ENCODE measurements at places on chromosomes 12 and 14.

DNA sequence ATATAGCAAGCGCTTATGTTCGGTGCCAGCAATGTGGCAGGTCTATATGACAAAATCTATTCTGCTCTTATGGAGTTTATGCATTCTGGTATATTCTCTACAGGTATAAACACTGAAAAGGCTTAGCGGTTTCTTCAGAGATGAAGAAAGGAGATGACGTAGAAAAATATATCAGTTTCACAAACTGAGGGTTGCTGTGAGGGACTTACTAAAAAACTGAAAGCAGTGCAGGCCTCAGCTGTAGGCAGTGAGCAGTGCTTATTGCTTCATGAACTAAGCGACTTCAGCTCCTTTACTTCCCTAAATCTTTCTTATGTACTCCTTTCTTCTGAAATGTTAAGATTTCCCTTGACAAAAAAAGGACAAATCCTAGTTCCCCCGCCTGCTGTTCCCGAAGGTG is 4.5 kb downstream of the DDX47 start:
- no peak for DNase-seq

DNA sequence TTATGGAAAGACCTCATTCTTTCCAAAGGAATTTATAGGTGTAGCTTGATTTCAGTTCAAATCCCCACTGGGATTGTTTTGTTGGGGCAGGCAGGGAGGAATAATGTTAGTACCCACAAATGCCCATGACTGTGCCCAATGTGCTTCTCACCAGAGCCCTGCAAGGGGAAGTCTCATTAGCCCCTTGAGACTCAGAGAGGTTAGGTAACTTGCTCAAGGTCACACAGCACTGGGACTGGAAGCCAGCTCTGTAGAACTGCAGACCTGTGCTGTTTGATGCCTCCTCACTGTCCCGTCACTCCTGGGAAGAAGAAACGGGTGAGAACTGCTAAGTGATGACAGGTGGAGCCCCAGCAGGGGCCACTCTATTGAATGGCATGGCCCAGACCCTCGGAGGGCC is 8.9 kb downstream of the ANKRD9 start:
- no peak for DNase-seq

DNA sequence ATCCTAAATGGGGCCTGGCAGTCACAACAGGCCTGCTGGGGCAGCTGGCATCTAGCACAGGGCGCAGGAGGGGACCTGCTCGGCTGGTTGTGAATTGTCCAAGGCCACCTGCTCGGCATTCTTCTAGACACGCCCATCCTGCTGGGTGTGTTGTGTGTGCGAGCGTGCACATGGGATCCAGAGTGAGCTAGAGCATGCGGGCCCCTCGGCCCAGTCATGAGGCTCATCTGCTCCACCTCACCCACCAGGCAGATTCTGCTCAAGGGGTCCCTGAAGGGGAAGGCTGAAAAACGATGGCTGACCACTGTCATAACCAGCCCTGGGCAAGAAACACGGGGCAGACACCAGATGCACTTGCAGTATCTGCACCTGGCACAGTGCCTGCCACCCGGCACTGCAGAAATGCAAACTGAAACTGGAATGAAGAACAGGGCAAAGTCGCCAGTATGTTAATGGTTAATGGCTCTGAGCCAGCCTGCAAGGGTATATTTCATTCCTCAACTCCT is 31.8 kb downstream of the MAX start:
- DNase-seq = no peak

DNA sequence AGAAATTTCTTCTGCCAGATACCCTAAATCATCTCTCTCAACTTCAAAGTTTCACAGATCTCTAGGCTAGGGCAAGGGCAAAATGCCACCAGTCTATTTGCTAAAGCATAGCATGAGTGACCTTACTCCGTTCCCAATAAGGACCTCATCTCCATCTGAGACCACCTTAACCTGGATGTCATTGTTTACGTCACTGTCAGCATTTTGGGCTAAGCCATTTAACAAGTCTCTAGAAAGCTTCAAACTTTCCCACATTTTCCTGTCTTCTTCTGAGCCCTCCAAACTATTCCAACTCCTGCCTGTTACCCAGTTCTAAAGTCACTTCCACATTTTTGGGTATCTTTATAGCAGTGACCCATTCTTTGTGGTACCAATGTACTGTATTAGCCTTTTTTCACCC is 259.2 kb upstream of the KITLG start:
- no peak for DNase-seq

- no peak for DNase-seq
These were observed 128.4 kb downstream of the FOXA1 start for GRCh38 chr14:37466623-37467088.

DNA sequence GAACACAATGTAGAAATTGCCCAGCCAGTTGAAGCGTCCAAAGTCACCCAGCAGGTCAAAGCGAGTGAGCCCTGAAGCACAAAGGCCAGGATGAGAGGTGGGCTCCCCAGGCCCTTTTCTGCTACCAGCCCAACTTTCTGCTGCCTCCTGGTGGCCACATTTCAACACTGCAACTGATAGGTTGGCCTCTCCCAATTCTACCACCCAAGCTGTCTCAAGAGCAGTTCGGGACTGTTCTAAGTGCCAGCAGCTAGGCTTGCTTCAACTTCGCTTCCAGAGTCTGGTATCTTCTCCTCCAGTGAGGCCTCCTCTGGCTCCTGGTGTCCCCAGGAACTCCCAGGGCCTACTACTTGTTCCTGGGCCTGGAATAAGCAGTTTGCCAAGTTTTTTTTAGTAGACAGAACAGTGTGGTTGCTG is 3.4 kb upstream of the DHH start:
- DNase-seq = peak; percentile 64

- DNase-seq = peak; percentile 22
These were observed at the start of gene ALDH2 for GRCh38 chr12:111766608-111767361. Gene ALDH2, plus strand, starts transcription at chr12:111766933. Its CDS starts 50 bp downstream, at chr12:111766983.

DNA sequence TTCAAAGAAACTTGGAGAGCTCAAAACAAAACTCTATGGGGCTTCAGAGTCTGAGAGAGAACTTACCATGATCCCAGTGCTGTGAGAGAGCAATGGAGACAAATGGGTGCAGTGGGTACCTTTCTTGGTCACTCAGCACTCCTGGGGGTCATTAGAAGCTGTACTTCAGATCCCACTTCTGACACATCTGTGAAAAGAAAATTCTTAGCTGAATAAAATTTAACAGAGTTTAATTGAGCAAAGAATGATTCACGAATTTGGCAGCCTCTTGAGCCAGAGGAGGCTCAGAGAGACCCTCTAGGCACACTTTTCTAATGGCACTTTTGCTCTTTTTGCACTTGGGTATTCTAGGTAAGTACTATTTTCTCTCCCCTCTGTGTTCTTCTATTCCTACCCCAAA is 96.8 kb upstream of the SYT10 start:
- no peak for DNase-seq

DNA sequence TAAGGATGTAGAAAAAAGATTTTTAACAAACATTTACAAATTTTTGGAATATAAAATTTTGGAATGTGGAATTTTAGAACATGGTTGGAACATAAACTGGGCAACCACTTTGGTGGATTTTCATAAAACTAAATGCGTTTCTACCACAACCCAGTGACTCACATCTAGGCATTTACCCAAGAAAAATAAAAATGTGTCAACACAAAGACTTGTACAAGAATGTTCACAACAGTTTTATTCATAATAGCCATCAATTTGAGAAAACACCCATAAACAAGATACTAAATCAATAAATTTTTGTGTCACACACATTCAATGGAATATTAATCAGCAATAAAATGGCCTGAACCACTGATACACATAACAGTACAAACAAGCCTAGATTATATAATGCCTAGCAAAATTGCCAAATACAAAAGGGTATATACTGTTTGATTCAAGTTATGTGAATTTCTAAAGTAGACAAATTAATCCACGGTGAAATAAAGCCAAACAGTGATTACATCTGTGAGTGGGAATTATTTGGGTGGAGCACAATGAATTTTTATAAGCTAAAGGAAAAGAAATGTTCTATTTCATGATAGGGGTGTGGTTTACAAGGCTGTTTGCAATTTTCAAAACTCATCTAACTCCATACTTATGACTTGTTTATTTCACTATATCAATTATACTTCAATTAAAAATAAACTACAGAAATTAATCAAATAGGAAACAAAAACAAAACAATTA is 415.2 kb upstream of the OR4E1 start:
- no peak for DNase-seq
